Stimulated activated CD4-positive, alpha-beta T cell treated with anti-CD3 and anti-CD28 coated beads, Interleukin-4, amount 100 ng/mL, for 24 hours (primary cell): ENCODE measurements at places on chromosomes 2 and 18.

DNA sequence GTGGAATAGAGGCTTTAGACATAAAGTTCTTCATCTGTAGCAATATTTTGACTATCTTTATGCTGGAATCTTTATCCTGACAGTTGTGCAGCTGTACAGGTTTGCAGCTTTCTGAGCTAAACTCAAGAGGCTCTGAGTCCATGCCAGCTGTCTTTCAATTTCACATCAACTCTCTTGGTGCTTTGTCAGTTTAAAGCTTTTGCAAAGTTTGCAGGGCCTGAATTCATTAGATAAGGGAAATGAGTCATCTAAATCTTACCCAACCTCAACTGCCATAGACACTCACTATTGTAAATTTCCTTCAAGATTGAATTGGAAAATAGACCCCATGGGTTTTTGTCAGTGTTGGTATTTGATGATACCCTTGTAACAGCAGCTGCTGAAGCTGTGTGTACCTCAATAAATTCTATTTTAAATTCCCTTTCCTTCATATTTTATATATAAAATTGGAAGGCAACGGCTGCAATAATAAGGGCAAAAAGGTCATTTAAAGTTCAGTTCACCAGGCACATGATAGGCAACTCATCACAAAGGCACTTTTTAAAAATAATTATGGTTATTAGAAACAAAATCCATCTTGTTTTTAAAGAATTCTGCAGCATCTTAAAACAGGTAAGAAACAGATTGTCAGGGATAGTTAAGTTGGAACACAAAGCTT is 169.9 kb upstream of the SLC39A10 start:
- peak; percentile 16 for DNase-seq

- DNase-seq: no peak
These were observed 172.3 kb downstream of the IKZF2 start for GRCh38 chr2:212979046-212979612.

DNA sequence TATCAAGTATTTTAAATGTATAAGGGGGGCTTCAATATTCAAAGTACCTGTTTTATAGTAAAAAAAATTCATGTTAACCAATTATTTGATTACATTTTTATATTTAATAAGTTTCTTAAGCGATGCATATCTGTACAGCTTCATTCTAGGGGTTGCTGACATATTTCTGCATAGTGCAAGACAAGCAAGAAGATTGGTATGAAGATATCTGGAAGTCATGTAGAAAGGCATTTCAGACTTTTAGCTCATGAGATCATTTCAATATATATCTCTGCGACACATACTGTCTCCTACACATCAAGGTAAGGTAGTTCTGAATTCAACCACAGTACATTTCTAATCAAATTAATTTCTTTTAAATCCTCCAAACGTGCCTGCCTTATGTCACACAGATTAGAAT is 73.1 kb downstream of the MEMO1 start:
- no peak for DNase-seq

- DNase-seq: no peak
These were observed 269.4 kb upstream of the LRRTM1 start for GRCh38 chr2:80573950-80574349.

GRCh38 chr2:12389344-12390045 is 327.2 kb upstream of the TRIB2 start:
- no peak for DNase-seq

GRCh38 chr18:13440277-13441248 is 222.0 kb downstream of the LDLRAD4 start:
- DNase-seq: no peak

DNA sequence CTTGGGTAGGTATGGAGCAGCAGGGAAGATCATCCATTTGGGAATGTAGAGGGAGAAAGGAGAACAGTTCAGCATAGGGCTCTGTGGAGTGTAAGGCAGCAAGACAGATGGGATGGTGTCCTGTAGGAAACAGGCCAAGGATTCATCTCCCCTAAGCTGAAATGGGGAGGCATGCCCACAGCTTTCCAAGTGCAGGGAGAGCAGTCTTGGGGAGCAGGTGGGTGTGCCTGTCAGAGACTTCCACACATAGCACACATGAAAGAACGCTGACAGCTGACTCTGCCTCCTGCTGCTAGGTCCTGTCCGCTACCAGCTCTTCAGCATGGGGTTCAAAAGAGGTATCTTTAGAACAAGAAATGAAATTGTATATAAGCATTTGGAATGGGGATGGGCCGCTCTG is 9.0 kb downstream of the SETBP1 start:
- DNase-seq: no peak

DNA sequence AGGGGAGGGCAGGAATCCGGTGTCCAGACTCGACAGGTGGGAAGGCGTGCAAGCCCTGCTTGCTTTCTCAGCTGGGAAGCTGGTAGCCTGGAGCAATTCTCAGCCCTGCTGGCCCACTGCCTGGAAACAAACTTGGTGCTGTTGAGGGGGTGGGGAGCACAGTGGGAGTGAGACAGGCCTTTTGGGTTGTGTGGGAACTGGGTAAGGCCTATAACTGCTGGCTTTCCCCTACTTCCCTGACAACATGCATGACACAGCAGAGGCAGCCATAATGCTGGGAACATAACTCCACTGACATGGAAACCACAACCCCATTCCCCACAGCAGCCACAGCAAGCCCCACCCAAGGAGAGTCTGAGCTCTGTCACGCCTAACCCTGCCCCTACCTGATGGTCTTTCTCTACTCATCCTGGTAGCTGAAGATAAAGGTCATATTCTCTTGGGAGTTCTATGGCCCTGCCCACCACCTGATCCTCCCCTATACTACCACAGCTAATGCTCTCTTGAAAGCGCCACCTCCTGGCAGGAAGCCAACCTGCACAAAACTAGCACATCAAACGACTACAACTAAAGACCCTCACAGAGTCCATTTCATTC is 122.9 kb upstream of the ACVR1C start:
- DNase-seq: peak; percentile 29

DNA sequence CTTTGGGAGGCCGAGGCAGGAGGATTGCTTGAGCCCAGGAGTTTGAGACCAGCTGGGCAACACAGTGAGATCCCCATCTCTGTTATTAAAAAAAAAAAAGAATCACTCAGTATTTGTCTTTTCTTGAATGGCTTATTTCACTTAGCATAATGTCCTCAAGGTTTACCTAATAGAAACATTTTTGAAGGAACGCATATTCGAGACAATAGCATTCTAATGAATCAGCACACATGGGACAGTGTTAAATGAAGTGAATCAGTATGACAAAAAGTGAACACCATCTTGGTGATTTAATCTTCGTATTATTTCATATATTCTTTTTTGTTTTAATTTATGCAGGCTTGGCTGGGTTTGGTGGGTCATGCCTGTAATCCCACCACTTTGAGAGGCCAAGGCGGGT is 44.7 kb downstream of the WIPF1 start:
- DNase-seq: no peak

DNA sequence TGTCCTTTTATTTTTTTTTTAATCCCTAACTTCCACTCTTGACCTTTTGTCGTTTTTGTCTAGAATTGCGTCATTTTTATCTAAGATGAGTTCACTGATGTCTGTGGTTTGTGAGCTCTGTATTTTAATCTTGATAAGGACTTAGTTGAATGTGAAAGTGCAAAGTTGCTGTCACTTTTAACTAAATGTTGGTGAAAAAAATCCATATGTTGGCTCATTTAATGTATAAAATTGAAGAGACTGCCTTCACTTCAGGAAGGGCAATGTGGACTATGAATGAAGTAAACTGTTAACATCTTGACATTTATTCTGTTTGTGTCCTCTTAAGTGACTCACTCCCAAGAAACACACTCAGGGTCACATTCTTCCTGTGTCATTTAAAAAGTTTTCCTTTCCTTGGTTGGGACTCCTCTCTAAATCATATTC is 256.6 kb upstream of the RASGRP3 start:
- DNase-seq: no peak

DNA sequence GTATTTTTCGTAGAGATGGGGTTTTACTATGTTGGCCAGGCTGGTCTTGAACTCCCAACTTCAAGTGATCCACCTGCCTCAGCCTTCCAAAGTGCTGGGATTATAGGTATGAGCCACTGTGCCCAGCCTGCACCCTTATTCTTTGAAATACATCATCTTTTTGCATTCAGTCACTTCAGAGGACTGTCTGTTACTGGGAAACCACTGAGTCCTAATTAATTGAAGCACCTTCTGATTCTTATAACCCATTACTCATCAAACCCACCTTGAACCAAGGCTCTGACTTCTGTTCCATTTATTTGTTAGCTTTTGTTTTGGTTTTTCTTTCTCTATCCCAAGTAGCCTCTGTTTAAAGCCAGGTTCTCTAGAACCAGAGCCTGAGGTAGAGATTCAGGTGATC is 49.6 kb downstream of the CPO start:
- DNase-seq: no peak

GRCh38 chr2:210862283-210863065 is 306.1 kb downstream of the CPS1 start:
- DNase-seq: no peak

DNA sequence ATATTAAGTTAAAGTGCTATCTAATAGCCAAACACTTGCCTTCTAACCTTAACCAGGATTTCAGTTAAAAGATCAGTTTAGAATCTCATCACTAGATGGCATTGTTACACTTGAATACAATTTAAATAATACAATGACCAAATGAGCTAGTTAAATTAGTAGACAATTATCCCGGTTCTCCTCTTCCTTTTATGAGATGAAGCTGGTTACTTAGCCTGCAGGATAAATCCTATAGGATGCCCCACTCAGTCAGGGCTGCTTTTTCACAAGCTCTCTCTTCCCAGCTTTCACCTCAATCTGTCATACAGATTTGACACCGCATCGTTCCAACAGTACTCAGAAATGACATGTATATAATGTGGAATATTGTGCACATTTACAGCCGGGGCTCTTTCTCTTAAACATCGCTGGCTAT is 678.8 kb downstream of the KCNJ3 start:
- no peak for DNase-seq

GRCh38 chr2:216557820-216558219 is 59.2 kb downstream of the RPL37A start:
- DNase-seq: no peak

DNA sequence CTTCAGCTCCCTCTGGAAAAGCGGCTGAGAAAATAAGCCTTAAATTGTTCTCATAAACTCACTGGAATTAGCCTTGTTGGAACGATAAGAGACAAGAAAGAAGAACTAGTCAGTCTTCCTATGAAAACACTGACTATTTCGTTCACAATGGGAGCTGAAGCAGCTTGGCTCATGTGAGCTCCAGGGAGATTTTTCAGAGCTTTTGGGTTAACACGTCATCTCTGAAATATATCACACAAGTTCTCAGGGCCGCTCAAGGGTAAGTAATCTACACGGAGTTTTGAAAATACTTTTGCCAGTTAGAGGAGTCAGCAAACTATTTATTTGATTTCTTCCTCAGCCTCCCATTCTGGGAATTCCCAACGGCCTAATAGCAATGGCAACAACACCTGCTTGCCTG is 316.2 kb upstream of the MGAT5 start:
- no peak for DNase-seq

DNA sequence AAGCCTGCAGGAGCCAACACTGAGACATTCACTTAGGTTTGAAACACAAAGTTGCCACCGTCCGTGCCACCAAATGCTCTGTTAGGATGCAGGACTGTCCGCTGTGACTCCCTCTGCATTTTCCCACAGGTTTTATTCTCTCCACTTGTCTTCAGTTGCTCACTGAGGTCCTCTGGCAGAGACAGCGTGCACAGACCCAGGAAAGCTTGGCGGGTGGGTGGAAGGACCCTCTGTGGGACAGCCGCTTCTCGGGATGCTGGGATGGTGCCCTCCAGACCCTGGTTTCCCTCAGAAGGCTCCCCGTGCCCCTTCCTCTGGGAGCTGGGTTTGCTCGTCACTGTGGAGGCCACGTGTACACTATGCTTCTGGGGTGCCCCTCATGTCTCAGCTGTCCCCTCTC is 733.6 kb downstream of the GALR1 start:
- no peak for DNase-seq

DNA sequence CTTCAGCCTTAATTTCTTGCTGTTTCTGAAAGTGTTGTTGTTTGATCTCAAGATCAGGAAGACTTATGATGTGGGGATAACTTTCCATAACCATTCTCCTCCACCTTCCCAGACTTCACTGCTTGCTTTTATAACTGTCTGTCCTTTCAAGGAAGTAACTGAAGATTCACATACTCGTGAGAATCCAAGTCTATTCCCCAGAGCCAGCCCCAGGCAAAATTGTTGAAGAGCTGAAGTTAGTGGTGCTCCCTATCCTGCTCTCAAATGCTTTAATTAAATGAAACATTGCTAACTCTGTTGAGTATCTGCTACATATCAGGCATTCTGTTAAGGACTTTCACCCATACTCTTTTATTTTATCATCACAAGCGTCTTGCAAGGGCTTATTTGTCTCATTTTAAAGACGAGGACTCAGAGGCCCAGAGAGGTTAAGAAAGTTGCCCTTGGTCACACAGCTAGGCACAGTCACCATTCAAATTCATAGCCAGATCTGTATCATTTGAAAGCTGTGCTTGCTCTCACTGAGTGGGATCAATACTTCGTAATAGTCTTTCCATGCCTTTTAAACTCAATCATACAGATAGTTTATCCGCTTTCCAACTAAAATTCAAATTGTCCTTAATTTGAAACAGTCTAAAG is 189.8 kb upstream of the TCF4 start:
- no peak for DNase-seq

DNA sequence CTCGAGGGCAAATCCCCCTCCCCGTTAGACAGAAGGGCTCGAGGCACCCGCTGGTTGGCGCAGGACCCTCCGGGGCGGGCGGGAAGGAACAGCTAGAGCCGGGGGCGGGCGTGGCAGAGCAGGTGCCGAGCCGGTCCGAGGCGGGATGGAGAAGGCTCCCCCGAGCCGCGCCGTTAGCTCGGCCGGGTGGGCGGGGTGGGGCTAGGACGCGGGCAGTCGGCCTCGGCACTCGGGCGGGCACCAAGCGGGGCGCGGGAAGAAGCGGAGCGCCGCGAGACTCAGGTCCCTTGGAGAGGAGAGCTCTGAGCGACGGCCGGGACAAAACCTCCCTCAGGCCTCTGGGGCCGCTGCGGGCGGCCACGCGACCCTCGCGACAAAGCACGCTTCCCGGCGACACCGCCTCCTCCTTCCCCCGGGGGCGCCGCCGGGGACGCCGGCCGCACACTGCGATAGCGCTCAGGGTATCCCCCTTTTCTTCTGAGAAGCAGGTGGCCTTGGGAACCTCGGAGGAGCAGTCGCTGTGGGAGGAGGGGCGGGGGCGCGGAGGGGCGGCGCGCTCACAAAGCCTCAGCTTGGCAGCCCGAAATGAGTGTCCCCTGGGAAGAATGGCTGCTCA is 721 bp downstream of the FHOD3 start:
- no peak for DNase-seq

DNA sequence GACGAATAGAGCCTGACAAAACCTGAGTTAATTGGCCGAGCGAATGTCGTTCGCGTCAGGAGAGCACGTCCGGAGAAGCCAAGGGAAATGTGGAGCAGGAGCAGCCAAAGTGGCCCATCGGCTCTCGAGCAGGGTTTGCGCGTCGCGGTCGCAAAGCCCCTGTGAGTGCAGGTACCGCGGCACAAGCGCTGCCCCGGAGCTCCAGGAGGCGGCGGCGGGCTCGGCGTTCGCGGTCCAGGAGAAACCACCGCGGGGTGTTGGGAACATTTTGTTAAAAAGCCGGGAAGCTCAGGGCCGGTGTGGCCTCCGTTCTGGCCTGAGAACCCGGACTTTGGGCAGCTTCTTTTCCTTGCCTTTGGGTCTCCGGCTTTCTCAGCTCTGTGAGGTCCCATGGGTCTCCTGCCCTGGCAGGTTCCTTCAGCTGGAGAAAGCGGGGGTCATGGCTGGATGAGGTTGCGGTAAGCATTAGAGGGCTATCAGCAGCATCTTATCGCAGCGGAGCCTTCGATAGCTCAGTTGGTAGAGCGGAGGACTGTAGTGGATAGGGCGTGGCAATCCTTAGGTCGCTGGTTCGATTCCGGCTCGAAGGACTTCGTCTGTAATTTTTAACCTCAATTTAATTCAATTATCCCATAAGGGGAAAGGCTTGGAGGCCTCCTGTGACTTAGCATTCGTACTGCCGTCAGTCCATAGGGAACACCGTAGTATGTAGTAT is 1.0 kb upstream of the AGBL5 start:
- DNase-seq: peak; percentile 93
